ENCODE measurements at places on chromosomes 2 and 18.

DNA sequence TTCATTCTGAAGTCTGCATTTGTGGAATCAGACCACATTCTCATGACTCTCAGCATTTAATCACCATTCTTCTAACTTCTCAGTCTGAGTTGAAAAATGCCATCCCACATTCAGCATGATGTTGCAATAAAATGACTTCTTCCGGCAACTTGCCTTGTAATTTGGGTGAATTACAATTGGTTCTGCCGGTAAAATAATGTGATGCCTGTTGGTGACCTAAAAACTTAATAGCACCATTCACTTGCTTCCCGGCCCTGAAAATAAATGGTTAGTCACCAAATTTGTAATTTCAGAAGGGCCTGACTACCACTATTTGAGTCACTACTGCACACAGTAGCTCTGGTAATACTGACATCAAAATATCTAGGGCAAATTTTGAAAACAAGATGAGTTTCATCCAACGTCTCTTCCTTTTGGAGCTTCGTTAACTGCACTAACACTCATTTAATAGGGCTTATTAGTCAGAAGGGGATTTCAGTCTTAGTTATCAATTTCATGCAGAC, 637.1 kb upstream of the CHAC2 start:
- DNase-seq: no peak

- DNase-seq: no peak
These were observed 34.9 kb downstream of the RNF144A start for GRCh38 chr2:6952101-6952500.

DNA sequence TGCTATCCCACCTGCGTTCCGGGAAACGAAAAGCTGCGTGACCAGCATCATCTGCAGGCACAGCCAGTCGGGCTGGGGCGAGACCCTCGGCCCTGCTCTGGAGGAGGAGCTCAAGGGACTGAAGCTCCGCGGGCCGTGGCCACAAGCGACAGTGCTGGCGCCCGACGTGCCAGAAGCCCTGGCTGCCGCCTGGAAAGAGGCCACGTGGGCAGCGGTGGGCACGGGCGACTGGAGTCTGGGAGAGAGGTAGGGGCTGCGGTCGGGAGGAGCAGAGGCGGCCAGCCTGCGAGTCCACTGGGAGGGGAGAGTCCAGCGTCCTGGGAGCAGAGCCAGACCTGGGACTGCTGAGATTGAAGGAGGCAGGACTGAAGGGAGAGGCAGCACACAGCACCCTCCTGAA, 9.2 kb downstream of the DTYMK start:
- DNase-seq: no peak

DNA sequence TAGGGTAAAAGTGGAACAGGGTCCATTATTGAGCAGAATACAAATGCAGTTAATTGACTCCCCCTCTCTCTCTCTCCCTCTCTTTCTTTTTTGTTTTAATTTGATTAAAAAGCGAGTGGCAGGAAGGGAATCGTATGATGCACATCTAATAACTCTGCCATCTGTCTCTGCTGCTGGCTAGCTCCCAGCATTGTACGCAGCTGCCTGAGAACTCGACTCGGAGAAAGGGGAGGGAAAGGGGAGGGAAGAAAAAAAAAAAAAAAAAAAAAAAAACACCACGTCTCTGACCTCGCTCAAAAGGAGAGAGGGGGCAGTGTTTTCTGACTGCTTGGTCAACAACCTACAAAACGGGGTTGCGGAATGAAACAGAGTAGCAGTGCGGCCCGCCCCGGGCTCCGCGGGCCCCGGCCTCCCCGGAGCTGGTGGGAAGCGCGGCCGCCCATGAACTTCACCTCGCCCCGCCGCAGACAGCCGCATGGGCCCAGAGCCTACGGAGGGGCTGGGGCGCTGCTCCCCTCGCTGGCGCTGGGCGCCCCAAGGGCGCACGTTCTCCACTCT, 265.7 kb downstream of the TCF4 start:
- DNase-seq: no peak

DNA sequence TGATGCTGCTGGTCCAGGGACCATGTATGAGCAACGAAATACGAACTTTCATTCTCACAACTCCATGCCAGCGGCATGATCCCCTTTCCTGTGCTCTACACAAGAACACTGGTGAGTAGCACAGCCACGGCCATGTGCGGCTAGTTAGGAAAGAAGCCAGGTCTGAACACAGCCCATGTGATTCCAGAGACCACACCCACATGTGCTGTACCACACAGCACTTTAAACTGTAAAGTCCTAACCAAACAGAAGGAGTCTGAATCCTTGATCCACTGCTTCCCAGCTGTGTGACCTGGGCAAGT, 33.0 kb upstream of the ACAA2 start:
- DNase-seq: no peak

GRCh38 chr2:187003038-187003554, 154.1 kb upstream of the ZSWIM2 start:
- DNase-seq: no peak

DNA sequence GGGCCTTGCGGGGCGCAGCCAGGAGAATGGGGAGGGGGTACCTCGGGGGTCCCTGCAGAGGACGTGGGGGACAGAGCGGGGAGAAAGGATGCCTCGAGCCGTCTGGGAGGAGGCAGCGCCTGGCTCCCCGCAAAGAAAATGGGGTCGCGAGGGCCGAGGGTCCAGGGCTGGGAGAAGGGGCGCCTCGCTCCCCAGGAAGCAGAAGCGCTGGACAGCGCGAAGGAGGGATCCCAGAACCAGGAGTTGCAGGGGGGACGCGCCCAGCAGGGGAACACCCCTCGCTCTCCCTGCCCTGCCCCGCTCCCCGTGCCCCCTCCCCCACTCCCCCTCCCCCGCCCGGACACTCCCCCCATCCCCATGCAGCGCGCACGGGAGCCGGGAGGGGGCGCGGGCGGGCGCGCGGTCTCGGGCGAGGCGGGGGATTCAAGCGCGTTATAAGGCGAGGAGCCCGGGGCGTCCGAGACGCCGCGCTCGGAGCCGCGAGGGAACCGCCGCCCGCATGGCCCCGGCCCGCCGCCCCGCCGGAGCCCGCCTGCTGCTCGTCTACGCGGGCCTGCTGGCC, at the start of gene ERFE:
TSS of gene ERFE (plus strand) at position 462 of the 562 bp plus-strand sequence. CDS start at position 500, 38 bp downstream.
- peak; percentile 29 for DNase-seq

DNA sequence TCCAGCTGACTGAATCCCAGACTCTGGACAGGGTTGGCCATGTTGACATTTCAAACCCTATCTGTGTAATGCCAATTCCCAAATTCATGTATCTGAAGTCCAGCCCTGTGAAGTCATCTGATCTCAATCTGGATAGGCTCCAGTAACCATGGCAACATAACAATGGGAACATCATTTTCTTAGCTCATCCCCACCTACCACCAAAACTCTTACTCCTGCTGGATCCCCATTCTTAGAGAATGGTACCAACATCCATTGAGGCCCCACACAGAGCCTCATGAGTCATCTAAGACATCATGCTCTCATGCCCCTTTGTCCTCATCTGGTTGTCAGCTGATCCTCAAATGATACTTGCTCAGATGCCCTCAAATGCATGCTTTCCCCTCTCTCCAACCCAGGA, 58.9 kb upstream of the TEX51 start:
- DNase-seq: no peak

GRCh38 chr2:120344214-120344975, 1.5 kb upstream of the INHBB start:
- DNase-seq: no peak

- no peak for DNase-seq
These were observed 46.8 kb upstream of the FAM98A start for GRCh38 chr2:33645861-33646260.

DNA sequence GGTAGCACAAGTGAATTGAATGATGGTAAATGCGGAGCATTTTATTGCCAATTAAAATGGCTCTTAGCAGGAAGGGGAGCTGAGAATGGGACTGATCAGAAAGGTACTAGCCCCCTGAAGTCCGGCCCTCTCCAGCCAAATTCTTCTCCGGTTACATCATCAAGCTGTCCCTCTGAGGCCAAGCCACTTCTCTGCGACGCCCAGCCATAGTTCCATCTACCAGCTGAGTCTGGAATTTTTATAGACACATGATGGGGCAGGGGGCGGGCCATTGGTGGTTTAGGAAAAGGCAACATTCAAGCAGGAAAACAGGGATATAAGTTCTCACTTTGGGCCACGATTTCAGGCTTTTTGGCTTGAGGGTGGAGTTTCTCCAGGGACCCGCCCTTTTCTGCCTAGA, 22.7 kb downstream of the RPRM start:
- no peak for DNase-seq

DNA sequence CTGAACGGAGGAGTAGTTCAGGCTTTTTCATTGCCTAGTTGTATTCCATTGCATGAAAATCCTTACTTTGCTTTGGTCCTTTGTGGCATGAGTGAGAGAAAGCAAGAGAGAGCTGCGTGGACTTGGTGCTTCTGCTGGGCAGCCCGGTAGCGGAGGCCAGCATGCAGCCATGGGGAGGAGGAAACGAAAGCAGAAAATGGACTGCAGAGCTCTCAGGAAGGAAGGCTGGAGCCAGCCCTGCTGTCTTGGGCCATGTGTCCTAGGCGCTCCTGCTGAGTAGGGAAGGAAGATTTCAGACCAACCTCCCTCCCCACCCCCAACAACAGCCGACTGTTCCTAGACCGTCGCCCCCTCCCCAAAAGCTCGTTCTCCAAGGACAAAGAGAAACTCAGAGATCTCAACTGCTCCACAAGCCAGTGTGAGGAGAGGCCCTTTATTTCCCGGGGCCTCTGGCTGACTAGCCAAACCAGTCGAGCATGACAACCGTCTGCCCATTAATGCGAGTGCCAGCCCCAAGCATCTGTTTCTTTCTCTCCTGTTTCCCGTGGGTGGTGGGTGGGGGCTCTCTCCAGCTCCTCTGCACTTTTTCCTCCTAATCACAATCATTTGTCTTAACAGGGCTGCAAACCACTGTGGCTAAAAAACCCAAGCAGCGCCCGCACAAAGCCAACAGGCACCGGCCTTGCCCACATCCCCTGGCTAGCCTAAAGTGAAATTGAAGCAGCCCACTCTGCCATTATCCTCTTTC, 66.8 kb upstream of the FZD7 start:
- DNase-seq: no peak

DNA sequence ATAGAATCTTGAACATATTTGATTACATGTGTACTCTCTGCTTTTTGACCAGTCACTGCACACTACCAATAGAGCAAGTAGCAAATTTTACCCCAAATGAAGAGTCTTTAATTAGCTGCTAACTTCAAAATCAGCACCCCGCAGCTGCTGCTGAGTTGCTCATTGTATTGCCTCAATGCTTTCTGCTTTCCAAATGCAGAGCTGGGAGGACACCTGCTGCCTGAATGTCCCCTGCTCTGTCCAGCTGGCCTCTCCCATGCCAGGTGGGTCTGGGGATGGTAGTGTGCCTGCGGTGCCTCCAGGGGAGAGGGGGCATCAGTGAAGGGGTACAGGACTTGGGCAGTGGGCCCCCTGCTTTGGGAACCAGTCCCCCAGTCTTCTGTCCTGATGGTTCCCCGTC, 184.8 kb downstream of the PRKCE start:
- no peak for DNase-seq

- no peak for DNase-seq
These were observed 55.1 kb upstream of the AQP4 start for GRCh38 chr18:26920644-26921043.

GRCh38 chr18:31918733-31919132, 24.2 kb downstream of the TRAPPC8 start:
- DNase-seq: no peak

GRCh38 chr2:142037744-142038143, 93.1 kb downstream of the LRP1B start:
- DNase-seq: no peak

DNA sequence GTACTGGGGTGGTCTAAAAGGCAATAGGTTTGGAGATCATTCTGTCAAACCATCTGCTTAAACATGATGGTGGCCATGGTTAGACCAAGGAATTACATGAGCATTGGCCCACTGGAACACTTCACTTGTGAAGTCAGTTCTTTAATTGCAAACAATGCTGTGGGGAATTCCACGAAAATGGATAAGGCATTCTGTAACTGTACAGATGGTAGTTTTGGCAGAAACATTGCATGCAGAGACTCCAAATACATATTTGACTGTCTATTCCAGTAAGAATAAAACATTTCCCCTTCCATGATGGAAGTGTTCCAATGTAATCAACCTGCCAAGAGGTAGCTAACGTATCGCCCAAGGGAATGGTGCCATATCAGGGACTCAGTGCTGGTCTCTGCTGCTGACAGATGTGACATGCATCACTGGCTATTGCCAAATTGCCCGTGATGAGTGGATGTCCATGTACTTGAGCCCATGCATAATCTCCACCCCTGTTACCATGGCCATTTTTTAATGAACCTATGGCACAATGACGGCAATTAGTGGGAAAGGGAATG, 417.9 kb downstream of the CDH7 start:
- no peak for DNase-seq

DNA sequence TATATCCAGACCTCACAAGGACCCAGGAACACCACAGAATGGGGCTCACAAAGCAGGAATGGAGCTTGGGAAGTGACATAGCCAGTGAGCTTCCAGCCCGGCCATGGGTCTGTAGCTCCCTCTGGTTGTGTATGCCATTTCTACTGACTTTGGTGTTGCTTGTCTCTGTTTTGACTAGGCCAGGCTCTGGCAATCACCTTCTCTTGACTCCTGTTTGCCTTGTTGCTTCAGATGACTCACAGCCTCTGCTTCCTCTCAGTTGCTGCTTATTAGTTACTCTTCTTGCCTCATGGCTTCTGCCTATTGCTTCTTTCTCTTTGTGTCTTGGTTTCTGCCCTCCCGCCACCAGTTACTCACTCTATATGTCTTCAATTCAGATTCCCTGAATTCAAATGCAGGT, 15.8 kb upstream of the IER3IP1 start:
- no peak for DNase-seq

GRCh38 chr2:125710561-125710960, 945.4 kb upstream of the GYPC start:
- no peak for DNase-seq

DNA sequence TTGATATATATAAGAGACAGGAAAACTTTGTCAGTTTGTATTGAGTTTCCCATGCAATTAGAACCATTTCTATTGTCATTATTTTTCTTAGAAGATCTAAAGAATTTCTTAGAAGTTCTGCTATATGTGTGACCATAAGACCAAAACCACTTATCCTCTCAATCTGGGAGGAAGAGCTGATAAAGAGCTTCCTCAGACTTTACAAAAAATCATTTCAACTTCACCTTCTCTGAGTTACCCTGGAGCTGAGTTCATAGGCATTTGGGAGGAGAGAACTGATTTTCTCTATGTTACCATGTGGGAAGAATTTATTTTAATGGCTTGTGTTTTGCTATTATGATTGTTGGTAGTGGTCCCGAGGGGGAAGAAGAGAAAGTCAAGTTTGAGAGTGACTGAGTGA, 329.3 kb downstream of the GPD2 start:
- DNase-seq: no peak

DNA sequence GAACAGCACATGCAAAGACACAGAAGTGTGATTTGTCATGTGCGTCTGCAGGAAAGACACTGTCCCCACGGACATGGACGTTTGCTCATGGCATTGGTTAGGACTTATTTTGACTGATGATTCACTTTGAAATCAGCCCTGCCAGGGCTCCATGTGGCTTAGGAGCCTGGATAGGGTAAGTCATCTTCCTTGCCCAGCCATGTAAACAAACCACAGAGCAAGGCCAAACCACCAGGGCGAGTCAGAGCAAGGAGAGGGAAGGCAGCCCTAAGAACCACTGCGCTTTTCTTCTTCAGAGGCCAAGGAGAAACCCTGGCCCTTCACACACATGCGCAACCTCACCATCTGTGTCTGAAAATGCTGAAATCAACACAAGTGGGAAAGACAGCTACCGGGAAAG, 88.8 kb downstream of the GFPT1 start:
- no peak for DNase-seq

All from central memory CD4-positive, alpha-beta T cell (primary cell).